DND-41 (cell line): ENCODE measurements at places on chromosomes 12 and 14.

- no peak for DNase-seq
Measured at GRCh38 chr14:54935100-54935499, 32.5 kb upstream of the GCH1 start.

GRCh38 chr12:7994731-7995205 lies 37.7 kb upstream of the FOXJ2 start:
- DNase-seq = no peak

DNA sequence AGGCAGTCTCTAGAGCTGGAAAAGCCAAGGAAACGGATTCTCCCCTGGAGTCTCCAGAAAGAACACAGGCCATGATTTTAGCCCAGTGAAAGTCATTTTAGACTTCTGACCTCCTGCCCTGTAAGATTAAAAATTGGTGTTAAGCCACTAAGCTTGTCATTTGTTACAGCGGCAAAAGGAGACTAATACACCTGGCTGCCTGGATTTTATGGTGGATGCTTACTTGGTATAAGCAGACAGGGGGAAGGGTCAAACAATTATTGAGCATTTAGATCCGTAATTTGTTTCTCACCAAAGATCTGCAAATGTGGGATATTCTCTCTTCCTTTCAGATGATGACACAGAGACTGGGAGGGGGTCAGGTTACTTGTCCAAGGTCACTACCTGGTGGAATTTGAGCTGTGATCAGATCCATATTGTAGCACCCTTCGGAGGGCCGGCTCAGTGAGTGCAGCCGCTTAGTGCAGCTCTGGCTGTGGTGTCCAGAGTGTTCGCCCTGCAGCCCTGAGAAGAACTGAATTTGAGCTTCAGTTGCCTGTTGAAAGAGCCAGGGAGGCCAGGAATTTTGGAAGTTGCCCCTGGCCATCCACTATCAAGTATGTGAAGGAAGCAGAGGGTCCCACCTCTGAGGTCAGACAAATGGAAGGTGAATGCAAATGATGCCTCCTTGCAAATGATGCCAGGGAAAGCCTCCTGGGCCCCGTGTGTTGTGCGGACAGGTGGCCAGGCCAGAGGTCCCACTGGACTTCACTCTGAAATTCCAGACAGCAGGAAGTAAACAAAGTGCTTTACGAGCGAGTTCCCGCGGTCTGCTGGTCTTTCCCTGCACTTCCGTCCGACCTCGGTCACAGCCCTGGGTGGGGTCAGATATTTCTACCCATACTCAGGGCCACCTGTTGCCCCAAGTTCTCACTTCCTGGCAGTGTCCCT lies 15.1 kb downstream of the GLRX5 start:
- DNase-seq = no peak

DNA sequence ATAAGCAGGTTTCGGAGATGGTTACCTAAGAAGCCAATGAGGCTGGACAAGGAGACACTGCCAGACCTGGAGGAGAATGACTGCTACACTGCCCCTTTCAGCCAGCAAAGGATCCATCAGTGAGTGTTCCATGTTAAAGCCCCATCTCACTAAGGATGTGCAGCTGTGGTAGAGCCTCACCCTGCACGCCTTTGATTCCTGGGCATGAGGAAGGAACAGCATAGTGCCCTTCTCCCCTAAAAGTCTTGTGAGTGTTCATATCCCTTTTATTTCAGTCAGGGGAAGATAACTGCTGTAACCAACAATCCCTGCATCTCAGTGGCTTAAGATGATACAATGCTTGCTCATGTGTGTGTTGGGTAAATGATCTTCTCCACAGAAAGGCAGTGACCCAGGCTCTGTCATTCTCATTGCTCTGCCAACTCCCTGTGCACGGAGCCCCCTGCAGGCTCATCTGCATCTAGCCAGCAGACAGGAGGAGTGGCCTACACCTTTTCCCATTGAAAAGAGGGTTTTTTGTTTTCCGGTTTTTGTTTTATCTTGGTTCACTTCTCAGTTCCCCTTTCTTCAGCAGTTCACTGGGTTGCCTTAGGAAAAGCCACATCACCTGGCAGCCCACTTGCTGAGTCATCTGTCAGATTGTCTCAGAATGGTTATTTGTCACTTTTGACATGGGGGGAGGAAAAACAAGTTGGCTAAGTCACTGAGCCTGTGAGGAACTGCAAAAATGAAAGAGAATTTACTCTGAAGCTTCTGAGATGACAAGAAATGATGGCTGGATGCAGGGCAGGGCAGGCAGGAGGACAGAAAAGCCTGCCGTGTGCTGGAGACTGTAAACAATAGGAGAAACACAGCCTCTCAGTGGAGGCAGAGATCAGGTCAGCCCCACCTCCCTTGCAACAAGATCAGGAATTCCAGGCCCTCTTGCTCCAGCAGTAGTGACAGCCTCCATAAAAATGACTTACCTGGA lies 193.3 kb downstream of the ANO4 start:
- peak; percentile 23 for DNase-seq

- no peak for DNase-seq
Measured at GRCh38 chr14:97177635-97178034, 380.5 kb downstream of the VRK1 start.

GRCh38 chr12:80617733-80618132 lies 89.7 kb upstream of the MYF6 start:
- no peak for DNase-seq

DNA sequence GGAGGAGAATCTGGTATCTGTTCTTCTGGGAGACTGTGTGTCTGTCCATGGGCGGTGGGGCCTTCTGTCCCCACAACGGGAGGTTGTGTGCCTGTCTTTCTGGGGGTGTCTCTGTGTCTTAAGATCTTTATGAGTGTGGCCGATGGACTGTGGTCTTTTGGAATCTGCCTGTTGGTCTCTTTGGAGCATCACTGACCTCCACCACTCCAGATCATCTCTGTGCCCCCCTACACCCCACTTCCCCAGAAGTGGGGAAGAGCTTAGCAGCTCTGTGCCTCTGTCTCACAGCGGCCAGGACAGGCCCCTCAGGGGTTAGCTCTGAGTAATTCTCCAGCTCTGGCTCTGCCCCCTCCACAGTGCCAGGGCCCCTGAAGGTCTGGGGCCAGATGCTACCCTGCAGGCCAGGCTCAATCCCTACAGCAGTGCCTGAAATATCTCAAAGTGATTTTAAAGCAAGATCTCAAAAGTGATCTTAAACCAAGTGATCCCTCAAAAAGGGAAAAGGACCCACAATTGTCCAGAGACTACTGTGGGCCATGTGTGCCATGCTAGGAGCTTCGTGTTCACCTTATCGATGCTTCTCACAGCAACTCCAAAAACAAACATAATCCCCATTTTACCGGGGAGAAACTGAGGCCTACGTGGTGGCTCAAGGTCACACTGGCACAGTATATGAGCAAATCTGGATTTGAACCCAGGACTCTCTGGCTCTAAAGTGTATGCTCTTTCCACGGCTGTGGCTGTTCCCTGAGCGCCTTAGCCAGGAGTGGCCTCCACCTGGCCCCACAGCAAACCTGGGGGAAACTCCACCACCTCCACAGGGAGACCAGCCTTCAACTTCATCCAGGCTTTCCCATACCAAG lies 26.0 kb upstream of the KRT78 start:
- no peak for DNase-seq

- no peak for DNase-seq
Measured at GRCh38 chr14:93496856-93497741, 66.4 kb downstream of the UNC79 start.

DNA sequence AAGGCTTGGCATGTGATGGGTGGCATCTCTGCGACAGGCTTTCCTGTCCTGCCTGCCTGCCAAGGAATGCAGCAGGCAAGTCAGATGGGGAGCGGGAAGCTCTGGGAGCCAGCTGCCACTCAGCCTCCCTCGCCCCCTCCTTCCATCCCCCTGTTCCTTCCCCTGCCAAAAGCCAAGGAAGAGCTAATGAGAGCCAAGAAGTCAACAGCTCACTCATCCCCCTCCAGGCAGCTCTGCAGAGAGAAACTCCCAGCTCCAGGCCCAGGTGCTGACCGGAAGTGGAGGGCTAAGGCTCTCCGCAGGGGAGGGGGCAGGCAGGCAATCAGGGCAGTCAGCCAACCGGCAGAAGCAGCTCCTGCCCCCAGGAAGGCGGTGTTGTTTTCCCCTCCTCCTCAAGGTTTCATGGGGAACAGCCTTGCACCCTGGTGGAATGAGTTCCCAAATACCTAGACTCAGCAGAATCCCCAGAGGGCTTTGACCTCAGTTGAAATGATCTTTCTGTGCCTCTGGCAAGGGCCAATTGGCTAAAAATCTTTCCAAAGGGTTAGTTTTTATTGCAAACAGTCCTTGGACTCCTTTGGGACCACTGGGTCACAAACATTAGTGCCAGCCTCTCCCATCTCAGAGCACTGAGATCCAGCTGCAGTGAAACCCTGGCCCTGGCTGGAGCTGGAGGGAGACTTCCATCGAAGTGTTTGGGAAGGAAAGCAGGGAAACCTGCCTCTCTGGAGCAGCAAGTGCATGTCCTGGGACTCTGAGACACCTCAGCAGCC lies 349.1 kb downstream of the DPF3 start:
- no peak for DNase-seq

- DNase-seq = no peak
Measured at GRCh38 chr12:116719731-116720528, 17.9 kb downstream of the SPRING1 start.

GRCh38 chr12:121175383-121176119 lies 34.4 kb upstream of the P2RX4 start:
- no peak for DNase-seq

DNA sequence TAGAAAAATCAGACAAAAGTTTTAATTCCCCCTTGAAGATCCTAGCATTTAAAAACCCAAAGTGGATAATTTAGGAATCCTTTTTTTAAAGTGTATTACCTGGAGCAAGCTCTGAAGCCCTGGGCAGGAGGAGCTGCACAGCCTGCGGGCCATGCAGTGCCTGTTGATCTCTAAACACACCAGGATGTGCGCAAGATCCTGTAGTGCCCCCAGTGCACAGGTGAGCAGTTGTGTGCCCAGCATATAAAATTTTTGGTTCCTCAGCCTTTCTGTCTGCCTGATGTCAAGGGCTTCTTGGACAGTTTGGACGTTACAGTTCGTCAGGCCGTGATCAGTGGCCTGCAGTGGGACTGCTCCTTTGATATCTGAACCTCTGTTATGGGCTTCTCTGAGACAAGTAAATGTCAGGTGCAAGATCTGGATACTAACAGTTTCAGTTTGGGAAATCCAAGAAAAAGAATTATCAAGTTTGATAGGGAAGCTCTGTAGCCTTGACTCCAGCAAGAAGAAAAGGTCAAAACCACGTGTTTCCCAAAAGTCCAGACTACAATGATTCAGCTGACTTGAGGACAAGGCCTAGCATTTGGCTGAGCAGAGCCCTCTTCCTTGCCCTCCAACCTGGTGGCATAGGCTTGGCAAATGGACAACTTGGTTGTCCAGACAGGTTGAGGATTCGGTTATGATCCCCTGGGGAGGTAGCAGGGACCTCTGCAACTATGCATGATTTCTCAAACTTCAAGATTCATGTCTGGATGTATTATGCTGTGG lies 1.0 kb downstream of the ATXN7L3B start:
- peak; percentile 37 for DNase-seq

GRCh38 chr12:109134186-109134917 lies 18.0 kb downstream of the ACACB start:
- no peak for DNase-seq
